NCI-H1105 (cell line): ENCODE measurements at places on chromosomes 7 and 10.

DNA sequence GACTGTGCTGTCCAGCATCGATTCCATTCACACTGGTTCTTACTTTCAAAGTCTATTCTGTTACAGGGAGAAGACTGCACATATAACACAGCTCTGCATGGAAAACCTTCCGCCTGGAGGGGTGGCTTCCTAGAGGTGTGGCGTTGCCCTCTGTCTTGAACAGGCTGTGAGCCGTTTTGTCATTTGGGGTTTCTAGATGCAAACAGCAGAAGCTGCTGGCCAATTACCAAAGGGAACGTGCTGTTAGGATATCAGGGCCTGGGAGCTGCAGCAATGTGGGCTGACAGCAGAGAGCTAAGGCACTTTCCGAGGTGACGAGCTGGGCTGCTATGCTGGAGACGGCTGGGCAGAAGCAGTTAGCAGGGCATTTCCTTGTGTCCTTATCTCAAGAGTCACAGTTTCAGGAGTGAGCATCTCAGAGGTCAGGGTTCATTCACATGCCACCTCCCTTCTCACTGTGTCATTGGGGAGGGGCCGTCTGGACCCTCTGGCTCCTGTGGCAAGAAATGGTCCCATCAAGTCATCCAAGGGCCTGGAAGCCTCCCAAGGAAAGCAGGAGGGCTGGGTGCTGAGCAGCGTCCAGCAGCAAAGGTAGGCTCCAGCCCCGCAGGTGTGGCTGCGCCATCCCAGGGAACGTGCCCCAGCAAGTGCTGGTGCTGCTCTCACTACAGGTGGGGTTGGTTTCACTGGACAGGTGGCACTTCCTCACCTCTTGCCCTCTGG, 106.5 kb downstream of the WDR37 start:
- DNase-seq = no peak

DNA sequence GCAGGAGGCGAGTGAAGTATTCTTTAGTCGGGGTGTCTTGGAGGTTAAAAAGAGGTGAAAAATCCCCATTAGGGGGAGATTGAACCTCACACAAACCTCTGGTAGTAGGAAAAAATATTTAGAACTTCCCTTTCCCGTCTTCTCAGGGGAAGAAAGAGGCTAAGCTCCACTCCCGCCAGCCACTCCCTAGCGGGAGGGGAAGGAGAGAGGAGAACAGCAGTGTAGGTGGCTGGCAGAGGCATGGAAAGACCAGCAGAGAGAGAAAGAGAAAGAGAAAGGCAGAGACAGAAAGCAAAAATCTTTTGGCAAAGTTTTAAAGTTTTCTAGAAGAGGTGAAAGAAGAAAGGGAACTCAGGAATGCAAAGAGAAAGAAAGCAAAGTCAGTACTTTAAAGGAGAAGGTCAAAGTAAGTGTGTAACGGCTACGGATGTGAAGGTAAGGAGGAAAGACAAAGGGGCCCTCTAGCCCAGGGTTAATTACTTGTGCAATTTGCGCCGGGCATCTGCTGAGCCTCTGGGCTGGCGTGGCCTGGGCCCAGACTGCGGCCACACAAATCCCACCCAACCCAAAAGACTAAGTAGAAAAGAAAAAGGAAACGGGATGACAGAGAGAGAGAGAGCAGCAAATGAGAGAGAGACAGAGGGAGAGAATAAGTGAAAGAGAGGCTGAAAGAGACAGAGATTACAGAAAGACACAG, 72.3 kb upstream of the ZNF746 start:
- no peak for DNase-seq

DNA sequence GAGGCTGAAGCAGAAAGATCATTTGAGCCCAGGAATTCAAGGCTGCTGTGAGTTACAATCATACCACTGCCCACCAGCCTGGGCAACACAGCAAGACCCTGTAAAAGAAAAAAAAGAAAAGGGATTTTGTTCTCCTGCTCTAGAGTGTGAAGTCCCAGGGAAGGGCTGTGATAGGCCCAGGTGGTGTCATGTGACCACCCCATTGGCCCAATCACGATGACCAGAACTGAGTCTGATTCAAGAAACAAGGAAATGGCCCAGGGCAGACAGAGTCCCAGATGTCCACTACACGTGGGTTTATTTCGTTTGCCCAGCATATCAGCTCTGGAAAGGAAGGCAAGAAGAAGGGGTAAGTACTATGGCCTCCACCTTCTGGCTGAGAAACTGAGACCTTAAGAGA, 81.3 kb upstream of the CUX1 start:
- no peak for DNase-seq

DNA sequence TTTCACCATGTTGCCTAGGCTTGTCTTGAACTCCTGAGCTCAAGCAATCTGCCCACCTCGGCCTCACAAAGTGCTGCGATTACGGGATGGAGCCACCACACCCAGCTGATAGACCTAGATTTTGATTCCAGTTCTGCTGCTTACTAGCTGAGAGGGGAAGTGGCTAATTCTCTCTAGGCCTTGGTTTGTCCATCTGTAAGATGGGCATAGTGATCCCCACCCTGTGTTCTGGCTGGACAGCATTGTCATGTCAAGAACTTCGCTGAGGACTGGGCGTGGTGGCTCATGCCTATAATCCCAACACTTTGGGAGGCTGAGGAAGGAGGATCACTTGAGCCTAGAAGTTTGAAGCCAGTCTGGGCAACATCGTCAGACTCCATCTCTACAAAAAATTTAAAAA, 17.4 kb upstream of the CCL24 start:
- DNase-seq = no peak

DNA sequence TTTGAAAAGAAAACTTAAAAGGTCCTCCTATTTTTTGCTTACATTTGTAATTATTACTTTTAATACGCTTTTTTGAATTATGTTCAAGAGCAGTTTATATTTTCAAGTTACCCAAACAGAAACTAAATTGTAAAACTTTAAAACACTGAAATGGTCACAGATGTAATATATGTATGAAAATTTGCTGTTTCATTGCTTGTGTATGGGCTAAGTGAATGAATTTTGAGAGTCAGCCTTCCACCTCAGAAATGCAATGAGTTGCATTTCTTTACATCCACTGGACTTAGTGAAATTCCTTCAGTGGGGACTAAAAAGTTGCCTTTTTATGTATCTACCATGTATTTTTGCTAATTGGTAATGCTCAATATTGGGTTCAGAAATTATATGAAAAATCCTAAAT, 1.6 kb downstream of the VPS26A start:
- no peak for DNase-seq

GRCh38 chr7:28168393-28169158, 12.0 kb downstream of the JAZF1 start:
- no peak for DNase-seq

GRCh38 chr10:102856758-102857424, 2.8 kb downstream of the BORCS7 start:
- DNase-seq = no peak

- no peak for DNase-seq
Observed at GRCh38 chr7:121355574-121355973, 26.8 kb downstream of the WNT16 start.

DNA sequence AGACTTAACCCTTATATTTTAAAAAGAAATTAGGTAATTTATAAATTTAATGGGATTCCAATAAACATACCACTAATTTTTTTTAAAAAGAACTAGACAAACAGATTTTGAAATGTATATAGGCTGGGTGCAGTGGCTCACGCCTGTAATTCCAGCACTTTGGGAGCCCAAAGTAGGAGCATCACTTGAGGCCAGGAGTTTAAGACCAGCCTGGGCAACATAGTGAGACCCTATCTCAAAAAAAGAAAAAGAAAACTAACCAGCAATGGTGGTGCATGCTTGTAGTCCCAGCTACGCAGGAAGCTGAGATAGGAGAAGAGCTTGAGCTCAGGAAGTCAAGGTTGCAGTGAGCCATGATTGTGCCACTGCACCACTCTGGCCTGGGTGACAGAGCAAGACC, 62.7 kb downstream of the EZH2 start:
- no peak for DNase-seq

GRCh38 chr10:21399392-21400035, 126.0 kb downstream of the SKIDA1 start:
- DNase-seq = no peak

DNA sequence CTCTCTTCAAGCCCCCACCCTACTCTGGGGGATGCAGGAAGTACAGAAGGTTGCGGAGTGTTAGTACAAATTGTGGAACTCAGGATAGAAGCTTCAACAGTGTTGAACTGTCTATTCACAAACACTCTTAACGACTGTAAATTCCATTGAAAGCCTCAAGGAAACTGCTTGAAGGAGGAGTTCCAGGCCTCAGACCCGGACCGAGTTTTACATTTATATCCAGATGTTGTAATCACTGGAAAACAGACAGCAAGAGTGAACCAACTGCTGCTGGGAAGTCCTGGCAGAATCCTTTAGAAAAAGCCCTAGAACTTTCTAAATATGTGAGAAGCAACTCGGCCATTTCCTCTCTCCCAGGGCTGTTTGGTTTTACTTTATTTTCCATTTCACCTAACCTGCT, 84.1 kb upstream of the LRRC18 start:
- no peak for DNase-seq

DNA sequence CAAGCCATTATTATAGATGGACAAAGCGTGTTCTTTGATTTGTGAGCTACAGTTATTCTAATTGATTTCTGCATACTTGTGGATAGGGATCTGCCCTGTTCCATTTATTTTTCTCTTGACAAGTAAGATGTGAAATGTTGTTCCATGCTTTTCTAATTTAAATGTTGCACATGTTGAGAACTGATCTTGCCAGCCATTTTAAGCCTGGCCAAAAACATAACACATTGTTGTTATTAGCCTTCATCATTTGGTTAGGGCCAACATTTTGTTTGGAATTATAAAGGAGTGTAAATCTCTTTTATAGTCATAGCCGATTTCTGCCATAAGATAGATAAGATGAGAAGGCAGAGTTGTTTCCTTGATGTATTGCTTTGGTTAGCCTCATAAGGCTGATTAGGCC, 117.0 kb downstream of the WNT2 start:
- no peak for DNase-seq

DNA sequence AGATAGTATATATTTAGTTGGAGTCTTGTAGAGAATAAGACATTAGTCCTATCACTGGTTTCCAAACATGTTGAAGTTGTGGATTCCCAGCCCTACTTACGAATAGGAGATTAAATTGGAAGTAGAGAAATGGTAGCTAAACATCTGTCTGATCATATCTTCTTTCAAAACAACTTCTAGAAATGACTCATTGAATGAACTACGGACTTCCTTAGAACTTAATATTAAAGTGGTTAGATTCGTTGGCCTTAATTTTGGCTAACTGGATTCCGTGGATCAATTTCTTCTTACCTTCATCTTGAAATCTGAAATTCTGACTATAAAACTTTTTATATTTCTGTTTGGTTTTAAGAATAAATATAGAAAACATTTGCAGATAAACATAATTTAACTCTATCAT, 3.4 kb downstream of the PHF14 start:
- no peak for DNase-seq

GRCh38 chr10:77138541-77138940, 499.1 kb downstream of the KCNMA1 start:
- DNase-seq = no peak

DNA sequence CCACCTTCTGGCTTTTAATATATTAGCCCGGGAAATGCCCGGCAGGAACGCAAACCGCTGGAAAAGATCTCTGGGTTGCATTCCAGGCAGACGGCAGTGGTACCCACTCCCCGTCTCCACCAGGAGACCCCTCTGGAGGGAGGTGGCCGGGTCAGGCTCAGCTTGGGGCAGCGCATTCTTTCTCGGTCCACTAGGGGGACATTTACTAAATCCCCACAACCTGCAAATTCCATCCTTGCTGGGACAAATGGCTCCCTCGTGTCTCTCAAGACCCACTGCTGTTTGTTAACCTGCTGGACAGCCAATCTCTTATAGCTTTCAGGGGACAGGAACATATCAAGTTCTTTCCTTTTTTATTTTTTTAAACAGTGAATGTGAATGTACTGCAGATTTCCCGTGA, 45.8 kb upstream of the CARD11 start:
- DNase-seq = no peak

- DNase-seq = no peak
Observed at GRCh38 chr10:74377476-74377875, 226.5 kb downstream of the ADK start.

DNA sequence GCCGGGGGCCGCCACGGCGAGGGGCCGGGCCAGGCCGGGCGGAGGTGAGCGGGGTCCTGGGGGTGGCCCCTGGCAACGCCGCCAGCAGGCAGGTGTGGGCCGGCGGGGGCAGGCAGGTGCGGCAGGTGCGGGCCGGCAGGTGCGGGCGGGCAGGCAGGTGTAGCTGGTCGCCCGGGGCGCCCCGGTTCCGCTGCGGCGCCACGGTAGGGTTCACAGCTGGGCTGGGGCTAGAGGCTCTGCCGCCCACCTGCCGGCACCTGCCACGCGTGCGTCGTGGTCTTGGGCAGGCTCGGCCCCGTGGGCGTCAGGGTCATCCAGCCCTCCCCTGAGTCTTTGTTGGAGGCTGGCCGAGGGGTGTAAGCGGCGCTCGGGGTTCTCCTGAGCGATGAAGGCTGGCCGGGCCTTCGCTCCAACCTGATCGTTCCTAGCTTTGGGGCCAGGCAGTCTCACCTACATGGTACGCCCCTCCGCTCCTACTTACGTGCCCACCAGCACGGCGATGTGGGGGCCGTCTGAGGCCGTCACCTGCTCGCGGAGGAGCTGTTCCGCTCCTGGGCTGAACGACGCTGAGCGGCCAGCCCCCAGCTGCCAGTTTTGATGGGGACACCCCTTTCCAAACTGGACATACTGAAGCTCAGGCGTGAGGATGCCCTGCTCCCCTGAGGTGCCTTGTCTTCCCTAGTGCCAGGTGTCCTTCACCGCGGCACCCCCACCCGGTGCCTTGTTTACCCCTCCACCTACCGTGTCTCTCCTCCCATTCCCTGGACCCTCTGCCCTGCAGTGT, 493 bp downstream of the ZMIZ2 start:
- DNase-seq = peak; percentile 71

- DNase-seq = no peak
Observed at GRCh38 chr7:21718391-21718790, 175.6 kb downstream of the DNAH11 start.

GRCh38 chr10:23095966-23096801, 805 bp downstream of the MSRB2 start:
- no peak for DNase-seq

- no peak for DNase-seq
Observed at GRCh38 chr7:142352543-142352942, 94.7 kb upstream of the PRSS58 start.

DNA sequence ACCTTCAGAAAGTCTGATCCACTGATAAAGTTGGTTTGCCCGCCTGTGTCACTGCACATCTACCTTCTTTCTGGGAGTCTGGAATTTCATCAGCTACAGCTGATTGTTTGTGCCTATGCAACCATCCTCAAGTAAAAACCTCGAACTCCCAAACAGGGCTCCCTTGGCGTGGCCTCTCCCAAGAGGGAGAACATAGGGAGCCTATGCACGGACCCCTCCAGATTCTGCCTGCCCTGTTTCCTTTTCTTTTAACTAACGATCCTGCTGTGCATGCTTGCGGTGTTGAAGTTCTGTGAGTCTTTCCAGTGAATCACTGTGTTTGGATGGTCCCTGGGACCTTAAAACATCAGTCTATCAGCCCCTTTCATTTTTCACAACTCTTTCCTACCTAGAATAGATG, 226.9 kb upstream of the SEMA3D start:
- no peak for DNase-seq

GRCh38 chr10:103353281-103353680, 2.3 kb upstream of the PCGF6 start:
- DNase-seq = no peak

GRCh38 chr10:131811630-131812403, 89.0 kb upstream of the PPP2R2D start:
- DNase-seq = no peak

- peak; percentile 56 for DNase-seq
Observed at GRCh38 chr7:143487566-143487965, 9.9 kb downstream of the TAS2R41 start.

GRCh38 chr7:24368161-24368560, 84.2 kb downstream of the NPY start:
- no peak for DNase-seq
